Left forelimb (tissue), 1 donor: ENCODE measurements at places on chromosomes 2 and 18.

- DNase-seq: no peak
Measured at GRCh38 chr2:26890341-26891000, 42.5 kb downstream of the DPYSL5 start.

- DNase-seq: no peak
Measured at GRCh38 chr2:162007447-162008040, 66.5 kb downstream of the DPP4 start.

DNA sequence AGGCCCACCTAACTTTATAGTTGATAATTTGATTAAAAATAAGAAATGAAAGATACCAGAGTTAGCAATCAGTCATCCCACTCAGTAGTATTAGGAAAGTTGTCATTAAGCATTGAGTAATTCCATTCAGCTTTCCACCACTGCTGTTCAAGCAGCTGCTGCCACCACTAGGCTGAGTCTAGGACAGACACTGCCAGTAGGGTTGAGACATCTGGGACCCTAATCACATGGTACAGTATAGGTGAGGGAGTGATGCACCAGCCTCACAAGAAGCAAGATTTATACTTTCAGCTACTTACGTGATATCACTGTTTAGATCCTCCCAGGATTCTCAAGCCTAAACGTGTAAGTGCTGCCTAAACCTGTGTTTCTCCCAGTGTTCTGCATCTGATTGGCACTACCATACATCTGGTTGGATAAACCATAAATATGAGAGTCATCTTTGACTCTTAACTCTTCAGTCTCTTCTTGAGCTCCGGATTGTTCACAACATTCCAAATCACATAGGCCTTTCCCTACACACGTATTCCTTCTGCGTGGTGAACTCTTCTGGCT, 3.2 kb downstream of the UBXN4 start:
- DNase-seq: no peak

DNA sequence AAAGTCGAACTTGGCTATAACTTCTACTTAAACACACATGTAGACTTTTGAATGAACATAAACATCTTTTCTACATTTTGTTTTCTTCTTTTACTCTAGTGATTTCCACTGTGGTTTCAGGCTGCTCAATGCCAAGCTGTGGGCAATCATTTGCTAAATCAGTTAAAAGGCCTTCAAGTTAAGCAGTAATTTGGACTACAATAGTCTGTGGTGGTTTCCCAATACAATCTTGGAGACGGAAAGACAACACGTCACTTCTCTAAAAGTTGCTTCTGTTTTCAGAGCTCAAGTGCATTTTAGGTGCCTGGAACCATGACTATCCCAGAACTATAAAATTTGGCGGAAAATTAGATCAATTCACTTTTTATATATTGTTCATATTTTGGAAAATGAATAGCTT, 69.4 kb downstream of the TXNL1 start:
- DNase-seq: no peak

- no peak for DNase-seq
Measured at GRCh38 chr2:202671317-202672035, 36.7 kb downstream of the FAM117B start.

GRCh38 chr2:79757526-79757925, 244.7 kb downstream of the CTNNA2 start:
- no peak for DNase-seq

DNA sequence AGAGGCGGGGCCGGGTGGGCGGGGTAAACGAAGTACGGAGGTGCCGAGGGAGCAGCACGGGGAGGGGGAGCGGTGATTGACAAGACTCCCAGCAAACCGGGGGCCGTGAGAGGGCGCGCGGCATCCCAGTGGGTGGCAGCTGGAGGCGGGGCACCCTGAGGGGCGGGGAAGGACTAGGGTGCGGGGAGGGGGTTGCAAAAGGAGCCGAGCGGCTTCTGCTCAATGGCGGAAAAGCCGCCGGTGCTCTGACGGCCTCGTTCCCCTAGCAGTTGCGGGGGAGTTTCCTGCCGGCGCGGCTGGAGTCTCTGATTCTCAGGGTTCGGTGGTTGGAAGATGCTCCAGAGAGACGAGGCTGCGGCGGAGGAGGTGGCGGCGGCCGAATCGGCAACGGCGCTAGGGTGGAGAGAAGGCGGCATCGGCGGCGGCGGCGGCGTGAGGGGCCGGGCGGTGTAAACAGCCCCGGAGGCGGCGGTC, at the start of gene PPM1B:
PPM1B (plus strand) TSS at position 195 of the 474 bp plus-strand sequence. CDS start 32,325 bp downstream, outside the sequence.
- peak; percentile 100 for DNase-seq

- no peak for DNase-seq
Measured at GRCh38 chr2:108634576-108635160, 84.6 kb upstream of the RANBP2 start.

DNA sequence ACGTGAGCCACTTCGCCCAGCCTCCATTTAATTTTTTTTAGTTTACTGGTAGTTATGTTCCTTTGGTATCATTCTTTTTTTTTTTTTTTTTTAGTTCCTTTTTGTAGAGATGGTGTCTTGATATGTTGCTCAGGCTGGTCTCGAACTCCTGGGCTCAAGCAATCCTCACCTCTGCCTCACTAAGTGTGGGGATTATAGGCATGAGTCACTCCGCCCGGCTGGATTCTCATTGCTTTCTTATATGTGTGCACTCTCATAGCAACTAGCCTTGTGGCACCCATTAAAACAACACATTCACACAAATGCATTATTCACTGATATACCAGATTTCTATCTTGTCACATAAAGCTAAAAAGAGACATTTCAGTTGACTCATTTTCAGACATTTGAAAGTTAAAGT, 4.2 kb downstream of the TTC27 start:
- DNase-seq: no peak

- no peak for DNase-seq
Measured at GRCh38 chr2:230678451-230678850, 34.2 kb upstream of the CAB39 start.

GRCh38 chr2:12764075-12764730, 47.5 kb downstream of the TRIB2 start:
- no peak for DNase-seq

DNA sequence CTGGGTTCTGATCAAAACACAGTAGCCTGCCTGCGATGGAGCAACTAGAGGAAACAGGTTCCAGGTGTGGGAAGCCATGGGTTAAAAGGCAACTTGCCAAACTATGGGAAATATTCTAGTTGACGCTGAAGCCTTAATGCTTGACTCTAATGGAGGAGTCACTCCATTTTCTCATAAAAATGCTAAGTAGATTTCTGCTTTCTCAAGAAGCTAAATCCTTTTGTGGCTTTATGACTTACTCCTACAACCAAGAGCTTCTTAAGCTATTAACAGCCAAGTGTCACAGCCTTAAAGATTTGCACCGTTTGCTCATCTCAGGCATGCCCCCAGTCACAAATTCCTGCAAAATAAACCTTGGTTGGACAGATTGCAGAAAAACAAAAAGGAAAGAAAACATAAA, 25.2 kb downstream of the ANKRD44 start:
- DNase-seq: no peak

DNA sequence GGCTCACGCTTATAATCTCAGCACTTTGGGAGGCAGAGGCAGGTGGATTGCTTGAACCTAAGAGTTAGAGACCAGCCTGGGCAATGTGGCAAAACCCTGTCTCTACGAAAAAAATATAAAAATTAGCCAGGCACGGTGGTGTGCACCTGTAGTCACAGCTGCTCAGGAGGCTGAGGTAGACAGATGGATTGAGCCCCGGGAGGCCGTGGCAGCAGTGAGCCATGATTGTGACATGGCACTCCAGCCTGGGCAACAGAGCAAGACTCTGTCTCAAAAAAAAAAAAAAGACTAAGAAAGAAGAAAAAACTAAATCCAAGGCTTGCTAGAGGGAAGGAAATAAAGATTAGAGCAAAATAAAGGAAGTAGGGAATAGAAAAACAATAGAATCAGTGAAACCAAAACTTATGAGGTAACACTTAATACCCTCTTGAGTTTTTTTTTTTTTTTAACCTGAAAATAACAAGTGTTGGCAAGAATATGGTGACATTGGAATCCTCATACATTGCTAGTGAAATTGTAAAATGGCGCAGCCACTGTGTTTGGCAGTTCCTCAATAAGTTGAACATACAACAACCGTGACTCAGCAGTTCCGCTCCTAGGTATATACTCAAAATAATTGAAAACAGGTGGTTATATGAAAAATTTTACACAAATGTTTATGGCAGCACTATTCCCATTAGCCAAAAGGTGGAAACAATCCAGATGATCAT, 85.2 kb downstream of the EML4 start:
- no peak for DNase-seq

DNA sequence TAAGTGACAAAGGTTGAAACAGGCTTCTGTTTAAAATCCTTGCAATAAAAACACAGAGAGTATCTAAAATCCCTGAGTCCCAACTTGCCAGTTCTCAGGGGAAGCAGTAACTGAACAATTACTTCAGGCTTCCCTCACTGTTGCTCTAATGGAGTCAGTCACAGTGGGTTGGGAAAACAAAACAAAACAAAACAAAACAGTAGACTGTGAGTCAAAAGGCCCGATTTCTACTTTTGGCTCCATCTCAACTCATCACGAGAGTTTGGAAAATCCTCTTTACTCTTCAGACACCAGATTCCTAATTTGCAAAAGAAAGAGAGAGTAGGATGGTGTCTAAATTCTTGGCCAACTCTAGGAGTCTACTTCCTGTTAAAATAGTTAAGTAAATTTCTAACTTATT, 1.1 kb downstream of the FSHR start:
- DNase-seq: no peak

DNA sequence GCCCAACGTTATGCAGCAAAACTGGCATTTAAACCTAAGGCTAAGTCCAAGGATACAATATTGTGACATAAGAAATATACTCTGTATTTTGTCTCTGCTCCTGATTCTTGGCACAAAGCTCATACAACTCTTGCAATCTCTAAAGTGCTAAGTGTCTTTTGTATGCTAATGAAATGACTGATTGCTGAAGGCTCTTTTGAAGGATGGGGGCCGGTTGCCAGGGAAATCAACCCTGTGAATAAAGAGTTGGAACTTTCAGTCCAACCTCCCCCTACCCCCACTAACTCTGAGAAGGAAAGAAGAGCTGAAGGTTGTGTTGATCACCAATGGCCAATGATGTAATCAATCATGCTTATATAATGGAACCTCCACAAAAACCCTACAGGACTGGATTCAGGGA, 40.3 kb downstream of the SESTD1 start:
- no peak for DNase-seq

DNA sequence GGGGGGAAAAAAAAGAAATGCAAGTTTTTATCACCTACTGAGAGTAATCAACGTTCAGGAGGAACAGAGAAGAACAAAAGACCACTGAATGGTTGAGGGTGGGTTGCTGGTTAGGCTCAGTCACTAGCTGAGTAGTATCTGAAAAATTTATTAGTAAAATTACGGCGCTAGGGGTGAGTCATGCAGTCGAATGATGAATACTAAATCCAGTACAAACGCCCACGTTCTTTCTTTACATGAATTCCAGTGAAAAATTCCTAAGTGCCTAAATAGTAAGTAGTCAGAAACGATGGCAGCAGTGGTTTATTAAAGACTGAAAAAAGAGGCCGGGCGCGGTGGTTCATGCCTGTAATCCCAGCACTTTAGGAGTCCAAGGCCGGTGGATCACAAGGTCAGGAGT, 52.0 kb downstream of the TEKT4 start:
- DNase-seq: no peak

DNA sequence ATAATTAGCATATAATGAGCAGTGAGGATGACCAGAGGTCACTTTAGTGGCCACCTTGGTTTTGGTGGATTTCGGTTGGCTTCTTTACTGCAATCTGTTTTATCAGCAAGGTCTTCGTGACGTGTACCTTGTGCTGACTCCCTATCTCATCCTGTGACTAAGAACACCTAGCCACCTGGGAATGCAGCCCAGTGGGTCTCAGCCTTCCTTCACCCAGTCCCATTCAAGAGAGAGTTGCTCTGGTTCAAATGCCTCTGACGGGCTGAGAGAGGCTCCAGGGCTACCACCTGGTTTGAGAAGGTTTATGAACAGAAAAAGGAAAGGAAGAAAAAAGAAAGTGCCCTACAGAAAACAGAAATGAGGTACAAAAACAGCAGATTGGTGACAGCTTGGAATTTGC, 738.7 kb downstream of the SOCS6 start:
- DNase-seq: no peak

DNA sequence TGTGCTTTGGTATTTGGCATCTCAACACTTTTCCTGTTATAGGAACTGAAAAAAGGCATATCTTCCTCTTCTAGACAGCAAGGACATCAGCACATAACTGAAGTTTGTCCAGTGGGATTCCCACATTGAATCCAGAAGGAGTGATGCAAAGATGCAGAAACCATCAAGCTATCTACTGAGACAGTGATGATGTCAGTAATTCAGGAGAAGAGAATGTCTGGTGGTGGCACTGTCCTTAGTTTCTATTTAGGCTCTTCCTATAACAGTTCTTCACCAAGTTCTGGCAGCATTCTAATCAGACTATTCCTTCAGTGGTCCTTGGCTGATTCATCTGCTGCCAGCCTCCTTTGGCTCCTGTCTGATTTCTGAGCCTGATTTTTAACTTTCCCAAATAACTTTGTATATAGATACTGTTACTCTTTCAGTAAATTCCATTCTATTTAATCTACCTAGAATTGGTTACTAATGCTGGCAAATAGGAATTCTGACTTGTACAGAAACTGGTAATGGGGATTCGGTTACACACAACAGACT, 56.6 kb upstream of the AGPS start:
- DNase-seq: no peak

GRCh38 chr2:36383726-36384125, 28.1 kb downstream of the CRIM1 start:
- no peak for DNase-seq

- peak; percentile 70 for DNase-seq
Measured at GRCh38 chr2:105438104-105438929, 39.5 kb upstream of the FHL2 start.

DNA sequence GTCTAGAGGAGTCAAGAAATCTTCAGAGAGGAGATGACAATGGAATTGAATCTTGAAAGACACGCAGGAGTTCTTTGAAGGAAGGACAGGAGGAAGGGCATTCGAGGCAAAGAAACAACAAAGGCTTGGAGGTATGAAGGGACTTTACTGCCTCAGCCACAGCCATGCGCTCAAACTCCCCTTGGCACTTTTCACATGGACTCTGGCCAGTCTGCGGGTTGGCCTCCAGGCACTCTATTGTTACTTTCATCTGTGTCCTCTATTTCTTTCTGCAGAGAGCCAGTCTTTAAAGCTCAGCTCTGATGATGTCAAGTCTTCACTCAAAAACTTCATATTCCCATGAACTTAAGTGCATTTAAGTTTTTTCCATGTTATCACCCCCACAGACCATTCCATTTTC, 95.4 kb downstream of the ZAP70 start:
- DNase-seq: no peak

DNA sequence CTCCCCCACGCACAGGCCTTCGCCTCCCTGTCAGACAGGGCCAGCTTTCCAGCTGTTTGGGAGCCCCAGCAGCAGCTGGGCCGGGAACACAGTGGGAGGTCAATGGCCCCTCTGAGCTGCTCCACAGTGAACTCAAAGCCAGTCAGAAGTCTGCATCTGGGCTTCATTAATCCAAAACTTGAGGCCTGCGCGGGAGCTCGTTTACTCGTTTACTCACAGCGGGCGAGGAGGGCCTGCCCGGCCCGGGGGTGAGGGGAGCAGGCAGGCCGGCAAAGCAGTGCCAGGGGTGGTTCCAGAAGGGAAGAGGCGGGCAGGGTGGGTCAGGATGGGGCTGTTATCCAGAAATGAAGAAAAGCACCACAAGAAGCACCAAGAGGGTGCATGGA, 36.8 kb upstream of the SEMA4C start:
- DNase-seq: peak; percentile 86
